ENCODE measurements at places on chromosomes 6 and 20. TPM values are rescaled to one million over a fixed set of nuclear protein-coding genes. Genes with fewer than 3 reads are reported as not detected.

The RAB44 gene
- total RNA-seq: under 0.01 TPM

The EYA2 gene
- total RNA-seq: not detected

The GSTA2 gene
- total RNA-seq: not detected

The PROKR2 gene
- total RNA-seq: not detected

The DLK2 gene
- 0.76 TPM for total RNA-seq

All from dermis microvascular lymphatic vessel endothelial cell (primary cell).